Femur (tissue), 1 donor: ENCODE measurements at places on chromosomes 1 and 21.

GRCh38 chr1:112460615-112461014, 48.1 kb upstream of the WNT2B start:
- DNase-seq, result no peak

DNA sequence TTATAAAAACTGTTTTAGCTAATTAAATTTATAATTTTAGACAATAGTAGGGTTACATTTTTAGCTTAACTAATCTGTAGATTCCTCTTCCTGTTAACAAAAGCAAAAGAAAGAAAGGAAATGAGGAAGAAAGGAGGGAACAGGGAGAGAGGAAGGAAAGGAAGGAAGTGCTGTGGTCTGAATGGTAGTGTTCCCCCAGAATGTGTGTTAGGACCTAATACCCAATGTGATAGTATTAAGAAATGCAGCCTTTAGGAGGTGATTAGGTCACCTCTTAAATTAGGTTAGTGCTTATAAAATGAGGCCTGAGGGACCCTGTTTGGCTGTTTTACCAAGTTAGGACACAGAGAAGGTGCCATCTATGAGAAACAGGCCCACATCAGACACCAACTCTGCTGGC, 136.9 kb upstream of the SAMSN1 start:
- no peak for DNase-seq

GRCh38 chr1:212201461-212201860, 83.7 kb upstream of the PPP2R5A start:
- no peak for DNase-seq

- no peak for DNase-seq
Measured at GRCh38 chr1:229162825-229163515, 107.9 kb upstream of the RAB4A start.

GRCh38 chr21:26136671-26137070, 33.9 kb downstream of the APP start:
- DNase-seq, result no peak
